T-helper 2 cell (primary cell): ENCODE measurements at places on chromosomes 4 and X.

GRCh38 chr4:116839826-116840225 lies 245.6 kb downstream of the TRAM1L1 start:
- DNase-seq: no peak

DNA sequence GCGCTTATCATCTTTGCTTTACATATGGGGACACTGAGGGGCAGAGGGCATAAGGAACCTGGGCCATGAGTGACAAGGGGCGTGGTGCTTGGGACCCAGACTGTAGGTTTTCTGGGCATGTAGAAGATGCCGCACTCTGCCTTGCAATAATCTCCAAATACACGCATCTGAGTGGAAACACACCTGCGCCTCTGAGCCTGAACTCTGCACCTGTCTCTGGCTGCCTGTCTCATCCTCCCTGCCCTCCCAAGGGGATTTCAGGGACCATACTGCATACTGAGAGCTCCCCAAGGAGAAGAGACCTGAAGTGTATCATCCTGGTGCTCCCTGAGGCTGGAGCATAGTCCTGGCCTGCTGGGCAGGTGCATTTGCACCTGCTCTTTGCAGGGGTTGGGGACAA lies 34.7 kb upstream of the ASMTL start:
- DNase-seq: no peak

GRCh38 chr4:7886007-7886973 lies 53.4 kb downstream of the AFAP1 start:
- no peak for DNase-seq

- DNase-seq: peak; percentile 6
These were observed 36.0 kb upstream of the SPANXC start for GRCh38 chrX:141278306-141278705.

DNA sequence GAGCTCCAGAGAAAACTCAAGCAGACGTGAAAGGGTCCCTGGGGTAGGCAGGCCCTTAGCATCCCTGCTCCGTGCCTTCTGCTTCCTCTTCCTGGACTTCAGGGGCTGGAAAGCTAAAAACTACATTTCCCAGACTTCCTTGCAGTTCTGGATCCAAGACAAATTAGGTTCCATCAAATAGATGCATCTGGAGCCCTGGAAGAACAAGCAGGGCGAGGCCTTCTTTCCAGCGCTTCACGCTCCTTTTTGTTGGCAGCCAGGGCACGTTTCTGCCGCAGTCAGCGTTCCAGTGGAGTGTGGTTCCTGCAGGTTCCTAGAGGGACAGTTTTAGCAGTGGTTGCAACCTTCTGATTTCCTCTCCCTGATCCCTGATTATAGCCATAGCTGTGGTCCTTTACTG lies 53.6 kb upstream of the MSX1 start:
- no peak for DNase-seq

- no peak for DNase-seq
These were observed 5.1 kb upstream of the DCLK2 start for GRCh38 chr4:150072906-150073714.

DNA sequence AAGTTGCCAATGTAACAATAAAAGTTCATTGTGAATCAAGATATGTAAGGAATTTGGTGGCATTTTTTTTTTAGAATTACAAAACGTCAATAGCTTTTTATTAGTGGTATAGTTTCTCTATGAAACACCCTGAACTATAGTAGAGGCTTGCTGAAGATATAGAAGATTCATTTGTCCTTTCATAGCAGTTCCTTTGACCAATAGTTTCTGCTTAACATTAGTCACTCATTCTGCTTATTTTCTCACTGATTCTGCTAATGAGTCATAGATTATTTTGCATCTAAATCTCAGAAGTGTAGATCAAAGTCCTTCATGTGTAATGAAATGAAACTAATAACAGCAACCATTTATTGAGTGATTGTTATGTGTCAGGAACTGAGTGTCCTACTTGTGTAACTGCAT lies 205.0 kb upstream of the TET2 start:
- no peak for DNase-seq

DNA sequence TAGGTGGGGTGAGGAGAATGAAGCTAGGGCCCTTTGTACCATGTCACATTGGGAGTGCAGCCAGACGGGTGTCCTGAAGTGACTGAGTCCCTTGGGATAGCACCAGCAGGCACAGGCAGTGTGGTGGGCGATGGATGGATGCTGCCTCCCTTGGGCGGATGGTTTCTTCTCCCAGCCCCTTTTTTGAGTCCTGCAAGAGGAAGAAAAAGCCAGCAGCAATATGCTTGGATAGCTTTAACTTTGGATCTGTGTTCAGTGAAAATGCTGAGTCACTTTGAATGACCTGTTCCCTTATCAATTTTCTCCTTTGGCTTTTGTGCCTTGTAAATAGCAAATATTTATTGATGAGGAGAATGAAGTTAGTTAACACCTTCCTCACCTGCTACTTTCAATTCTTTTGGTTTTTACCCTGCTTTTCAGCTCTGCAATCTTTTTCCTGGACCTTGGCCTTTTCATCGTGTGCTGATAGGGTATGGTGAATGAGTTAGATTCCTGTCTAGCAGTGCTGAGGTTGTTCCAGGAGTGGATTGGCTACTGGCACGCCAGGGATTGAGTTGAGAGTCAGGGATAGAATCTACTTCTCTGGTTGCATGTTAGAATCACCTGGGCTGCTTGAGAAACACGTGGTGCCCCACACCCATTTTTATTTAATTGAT lies 10.2 kb downstream of the DCUN1D4 start:
- no peak for DNase-seq

DNA sequence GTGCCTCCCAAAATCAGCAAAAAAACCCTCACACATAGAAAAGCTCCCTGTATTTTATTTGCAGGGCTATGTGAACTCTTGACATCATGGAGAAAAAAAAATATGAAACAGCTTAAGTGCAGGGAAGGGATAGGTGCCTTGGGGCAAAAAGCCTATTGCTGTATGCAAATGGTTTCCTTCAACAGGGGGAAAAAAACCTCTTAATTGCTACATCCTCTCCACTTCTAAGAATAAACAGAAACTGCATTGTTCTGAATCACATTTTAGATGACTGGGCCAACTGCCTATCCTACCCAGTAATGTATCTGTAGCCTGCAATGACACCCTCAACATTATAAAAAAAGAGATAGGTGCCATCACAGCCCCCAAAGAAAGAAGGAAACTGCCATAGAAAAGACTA lies 229.4 kb upstream of the GALNTL6 start:
- no peak for DNase-seq
